ENCODE measurements at places on chromosomes 1 and 21.

DNA sequence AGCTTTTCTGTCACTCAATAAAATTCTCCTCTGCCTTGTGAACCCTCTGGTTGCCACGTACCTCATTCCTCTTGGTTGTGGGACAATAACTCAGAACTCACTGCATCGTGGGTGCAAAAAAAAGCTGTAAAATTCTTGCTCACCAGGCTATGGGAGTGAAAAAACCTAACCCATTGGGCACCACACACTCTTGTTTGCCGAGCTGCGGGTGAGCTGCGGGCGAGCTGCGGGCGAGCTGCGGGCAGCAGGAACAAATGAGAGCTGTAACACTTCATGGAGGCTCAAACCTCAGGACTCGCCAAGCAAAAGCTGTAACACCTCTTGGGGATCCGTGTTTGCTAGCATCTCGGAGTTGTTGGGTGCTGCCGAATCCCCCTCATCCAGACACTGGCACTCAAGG, 641.3 kb upstream of the CHRM3 start:
- DNase-seq: no peak

- no peak for DNase-seq
These were observed 50.5 kb downstream of the SIPA1L2 start for GRCh38 chr1:232579466-232579865.

DNA sequence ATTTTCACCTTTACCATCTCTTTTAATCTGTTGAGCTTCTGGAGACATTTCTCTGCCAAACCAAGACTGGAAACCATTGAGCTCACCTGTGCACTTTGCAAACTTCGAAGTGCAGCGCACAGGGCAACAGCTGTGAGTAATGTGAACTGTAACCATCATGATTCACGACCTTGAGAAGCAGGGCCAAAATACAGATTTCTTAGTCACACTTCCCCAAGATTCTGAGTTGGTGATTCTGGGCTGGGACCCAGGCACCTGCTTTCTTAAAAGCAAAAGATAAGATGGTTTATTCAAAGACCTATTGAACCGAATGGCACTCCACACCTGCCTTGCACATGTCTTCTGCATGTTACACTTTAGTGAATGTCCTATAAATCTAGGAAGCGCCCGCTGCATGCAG, 10.2 kb downstream of the AGTRAP start:
- DNase-seq: no peak

DNA sequence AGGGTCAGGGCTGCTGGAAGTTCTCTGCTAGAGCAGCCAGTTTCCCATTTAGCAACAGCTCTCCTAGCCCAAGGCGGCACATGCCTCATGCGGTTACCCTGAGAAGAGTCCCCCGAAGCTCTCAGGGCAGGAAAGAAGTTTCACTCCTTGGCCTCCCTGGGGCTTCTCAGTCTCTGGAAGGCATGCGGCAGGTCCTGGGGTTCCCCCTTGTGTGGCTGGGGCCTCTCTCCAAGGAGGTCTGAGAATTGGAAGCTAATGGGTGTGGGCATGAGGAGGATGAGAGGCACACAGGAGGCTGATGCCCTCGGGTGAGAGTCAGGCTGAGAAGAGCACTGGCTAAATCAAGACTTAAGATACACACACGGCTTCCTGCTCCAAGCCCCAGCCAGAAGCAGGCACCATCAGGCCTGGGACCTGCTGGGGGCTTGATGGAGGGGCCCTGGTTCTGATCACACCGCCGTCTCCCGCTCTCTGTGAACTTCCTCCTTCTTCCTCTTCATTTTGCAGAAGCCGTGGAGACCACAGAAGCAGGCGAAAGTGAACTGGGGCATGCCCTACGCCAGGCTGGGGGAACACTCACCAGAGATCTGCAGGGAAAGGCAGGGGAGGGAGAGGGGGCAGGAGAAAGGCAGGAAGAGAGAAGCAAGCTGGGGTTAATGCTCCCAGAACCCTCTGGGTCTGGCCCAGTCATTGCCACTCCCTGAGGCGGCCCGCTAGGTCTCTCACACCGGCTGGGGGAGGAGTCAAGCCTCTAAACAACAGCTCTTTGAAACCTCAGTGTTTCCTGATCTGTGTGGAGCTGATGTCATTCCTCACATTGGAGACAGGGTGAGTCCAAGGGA, 15.1 kb downstream of the BLACAT1 start:
- no peak for DNase-seq

DNA sequence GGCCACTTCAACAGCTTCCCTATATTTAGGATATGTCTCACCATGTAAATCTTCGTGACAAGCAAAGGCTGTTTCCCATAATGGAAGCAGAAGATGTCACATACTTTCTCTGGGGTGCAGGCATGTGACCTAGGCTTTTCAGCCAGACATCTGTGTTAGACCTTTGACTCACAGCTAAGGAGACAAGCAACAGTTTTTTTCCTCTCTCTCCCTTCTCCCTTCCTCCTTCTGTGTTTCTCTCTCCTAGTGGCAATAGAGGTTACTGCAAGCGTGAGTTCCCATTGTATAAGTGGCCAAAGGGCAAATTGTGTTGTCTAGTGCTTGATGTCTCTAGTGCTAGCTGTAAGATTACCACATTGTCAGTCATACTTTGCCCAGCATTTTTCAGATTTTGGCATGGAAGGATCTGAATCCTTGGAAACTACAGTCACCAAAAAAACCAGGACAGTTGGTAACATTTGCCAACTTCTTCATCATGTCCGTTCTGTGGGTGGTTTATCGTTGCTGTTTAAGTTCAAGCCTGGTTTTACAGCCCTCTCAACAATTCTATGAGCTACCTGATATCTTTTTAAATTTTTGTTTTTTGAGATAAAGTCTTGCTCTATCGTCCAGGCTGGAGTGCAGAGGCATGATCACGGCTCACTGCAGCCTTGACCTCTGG, 44.4 kb upstream of the RABGAP1L start:
- DNase-seq: peak; percentile 59

DNA sequence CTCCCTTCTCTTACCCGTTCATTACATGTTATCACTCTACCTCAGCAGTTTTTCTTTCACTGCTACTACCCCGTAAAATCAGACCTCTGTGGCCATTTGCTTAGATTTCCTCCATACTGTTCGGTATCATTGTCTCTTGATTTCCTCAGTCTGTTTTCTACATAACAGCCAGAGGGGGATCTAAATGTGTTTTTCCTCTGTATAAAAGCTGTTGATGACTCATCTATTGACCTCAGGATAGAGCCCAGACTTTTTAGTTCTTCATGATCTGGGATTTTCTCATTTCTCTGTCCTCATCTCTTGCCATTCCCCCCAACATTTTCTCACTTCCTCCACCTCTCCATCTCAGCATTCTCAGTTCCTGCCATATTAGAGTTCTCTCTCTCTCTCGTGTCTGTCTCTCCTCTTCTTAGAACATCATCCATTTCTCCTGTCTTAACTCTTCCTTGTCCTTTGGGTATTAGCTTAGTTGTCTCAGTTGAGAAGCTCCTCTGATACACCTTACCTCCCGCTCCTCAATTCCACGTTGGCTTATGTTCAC, 10.5 kb downstream of the OTUD3 start:
- DNase-seq: peak; percentile 20

DNA sequence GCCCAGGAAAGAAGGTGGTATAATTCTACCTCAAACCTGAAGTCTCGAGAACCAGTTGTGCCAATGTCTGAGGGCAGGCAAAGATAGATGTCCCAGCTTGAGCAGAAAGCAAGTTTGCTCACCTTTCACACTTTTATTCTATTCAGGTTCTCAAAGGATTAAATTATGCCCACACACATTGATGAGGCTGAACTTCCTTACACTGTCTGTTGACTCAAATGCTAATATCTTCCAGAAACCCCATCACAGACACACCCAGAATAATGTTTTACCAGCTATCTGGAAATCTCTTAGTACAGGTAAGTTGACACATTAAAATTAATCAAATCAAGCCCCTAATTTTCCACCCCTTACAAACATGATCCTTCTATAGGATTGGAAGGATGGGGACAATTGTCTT, 605.7 kb downstream of the NUF2 start:
- no peak for DNase-seq

- DNase-seq: no peak
These were observed 39.4 kb downstream of the PIK3C2B start for GRCh38 chr1:204455063-204455830.

DNA sequence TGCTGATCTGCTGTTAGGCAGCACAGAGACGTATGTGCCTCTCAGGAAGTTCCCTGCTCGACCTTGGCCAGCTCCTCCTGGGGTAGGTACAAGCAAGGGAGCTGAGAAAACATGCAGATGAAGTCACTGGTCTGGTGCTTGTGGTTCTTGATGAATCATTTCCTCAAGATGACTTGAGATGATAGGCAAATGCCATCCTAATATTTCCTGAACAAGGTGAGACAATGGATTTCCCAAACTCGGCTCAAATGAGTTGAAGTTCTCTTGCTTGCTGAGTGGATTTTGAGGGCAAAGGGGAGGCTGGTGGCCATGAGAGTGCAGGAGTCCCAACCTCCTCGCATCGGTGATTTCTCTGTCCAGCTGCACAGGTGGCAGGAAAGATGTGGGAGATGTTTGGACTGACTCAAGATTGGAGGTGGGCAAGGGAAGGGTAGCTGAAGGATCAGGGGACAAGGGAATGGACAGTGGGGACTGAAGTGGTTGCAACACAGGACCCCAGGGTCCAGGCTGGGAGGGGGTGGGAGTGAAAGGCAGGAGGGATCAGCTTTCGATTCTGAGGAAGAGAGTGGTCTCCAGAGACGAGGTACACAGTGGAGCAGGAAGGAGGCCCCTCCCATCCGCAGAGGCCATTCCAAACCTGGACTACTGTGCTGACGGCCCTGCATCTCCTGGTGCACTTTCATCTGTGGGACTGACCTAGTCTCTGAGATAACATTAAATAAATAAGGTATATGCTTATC, 63.9 kb downstream of the CAPN2 start:
- peak; percentile 69 for DNase-seq

DNA sequence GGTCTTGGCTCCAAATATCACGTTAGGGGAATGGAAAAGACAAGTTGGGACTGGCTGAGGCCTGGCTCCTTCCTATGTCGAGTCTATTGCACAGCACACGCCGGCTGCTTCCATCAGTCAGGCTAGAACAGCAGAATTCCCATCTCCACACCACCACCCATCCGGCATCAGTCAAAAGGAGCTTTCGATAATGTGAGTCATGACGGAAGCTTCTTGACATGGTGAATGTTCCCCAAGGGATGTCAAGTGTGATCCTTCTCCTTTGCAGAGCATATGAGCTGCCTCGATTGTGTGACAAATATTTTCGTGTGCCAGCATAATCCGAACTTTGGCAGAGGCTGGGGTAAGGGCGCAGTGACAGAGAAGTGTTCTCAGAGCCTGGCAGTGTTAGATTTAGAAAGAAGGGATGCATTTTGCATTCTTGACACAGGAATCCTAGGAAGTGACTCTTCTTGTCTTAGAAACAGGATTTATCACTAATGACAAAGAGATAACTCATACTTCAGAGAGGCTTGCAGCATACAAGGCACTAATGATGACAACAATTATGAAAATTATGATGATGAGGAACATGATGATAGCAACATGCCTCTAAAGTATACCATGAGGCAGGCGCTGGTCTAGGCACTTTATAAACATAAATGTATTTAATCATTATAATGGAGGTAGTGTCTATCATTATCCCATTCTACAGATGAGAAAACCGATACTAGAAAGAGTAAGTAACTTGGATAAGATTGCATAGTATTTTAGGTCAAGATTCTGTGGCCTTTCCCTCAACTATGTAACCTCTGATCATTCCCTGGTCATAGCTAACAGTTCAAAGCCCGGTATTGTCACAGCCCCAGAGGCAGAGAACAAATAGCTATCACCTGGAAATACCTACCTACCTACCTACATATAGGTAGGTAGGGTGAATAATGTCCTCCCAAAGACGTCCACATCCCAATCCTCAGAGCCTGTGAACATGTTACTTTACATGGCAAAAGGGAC, 135.0 kb downstream of the KCNJ6 start:
- DNase-seq: peak; percentile 18

DNA sequence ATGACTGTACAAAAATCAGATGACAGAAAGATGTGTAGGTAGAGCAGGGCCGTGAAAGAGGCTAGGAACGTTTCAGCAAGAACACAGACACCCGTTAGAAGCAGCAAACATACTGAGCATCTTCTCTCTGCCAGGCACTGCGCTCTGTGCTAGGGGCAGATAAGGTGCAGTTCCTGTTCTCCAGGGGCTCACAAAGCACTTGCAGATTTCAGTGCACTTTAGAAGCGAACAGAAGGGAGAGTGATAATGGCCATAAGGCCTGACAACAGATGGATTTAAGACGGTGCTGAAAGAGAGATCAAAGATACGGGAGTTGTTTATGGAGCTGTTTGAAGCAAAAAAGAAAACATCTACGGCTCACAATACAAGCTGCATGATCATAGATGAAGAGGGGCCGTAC, 200.3 kb upstream of the FOXD3 start:
- no peak for DNase-seq

DNA sequence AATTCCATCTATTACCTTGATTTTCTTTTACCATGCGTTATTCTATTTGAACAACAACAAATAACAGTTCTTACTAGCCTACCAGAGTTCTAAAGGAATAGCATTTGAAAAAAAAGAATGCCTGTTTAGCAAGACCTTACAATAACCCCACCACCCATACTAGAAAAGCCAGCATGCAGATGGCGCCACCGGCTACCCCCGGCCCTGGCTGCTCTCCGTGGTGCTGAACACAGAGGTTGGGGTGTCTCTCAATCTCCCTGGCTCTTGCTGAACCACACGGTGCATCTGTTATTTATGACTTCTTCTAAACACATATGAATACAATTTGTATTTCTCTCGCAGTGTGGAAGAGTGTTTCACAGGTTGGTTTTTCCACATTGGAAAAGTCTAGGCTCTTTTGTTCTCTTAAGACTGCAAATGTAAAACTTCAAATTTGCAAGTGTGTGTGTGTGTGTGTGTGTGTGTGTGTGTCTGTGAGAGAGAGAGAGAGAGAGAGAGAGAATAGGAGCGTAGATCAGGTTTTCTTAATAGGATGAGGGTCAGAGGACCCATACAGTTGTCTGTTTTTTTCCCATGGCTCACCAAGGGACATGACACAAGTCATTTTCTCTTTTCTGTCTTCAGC, 13.6 kb downstream of the GRIK3 start:
- DNase-seq: no peak

GRCh38 chr1:64242895-64243756, 39.7 kb downstream of the UBE2U start:
- DNase-seq: peak; percentile 58

DNA sequence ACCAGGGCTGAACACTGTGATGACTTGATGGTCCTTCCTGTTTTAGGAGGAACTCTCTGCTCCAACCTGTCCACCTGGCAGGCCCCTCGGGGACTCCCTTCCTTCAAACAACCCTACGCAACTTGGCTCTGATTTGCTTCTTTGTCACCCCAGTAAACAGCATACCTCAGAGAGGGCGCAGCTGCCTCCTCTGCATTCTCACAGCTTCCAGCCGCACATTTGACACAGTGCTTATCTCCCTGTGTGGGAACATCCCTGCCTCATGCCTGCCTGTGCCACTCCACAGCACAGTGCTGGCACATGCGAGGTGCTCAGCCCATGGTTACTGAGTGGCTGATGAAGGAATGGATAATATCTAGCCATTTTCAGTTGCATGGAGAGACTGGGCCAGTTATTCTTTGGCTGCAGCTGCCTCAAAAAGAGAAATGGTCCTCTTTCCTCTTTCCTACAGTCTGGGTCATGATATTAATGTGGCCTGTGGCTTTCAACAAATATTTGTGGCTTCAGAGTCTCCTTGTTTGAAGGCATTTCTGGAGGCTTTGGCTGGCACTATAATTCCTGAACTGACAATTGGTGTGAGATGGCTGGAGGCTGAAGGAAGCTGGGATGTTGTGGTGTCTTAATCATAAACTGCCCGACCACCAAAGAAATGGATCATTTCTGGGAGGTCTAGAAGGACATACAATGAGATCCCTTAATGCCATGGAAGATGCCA, 77.9 kb downstream of the TENT5C start:
- DNase-seq: peak; percentile 86

All from AG10803 (cell line).